ENCODE measurements at places on chromosomes 1 and 21.

DNA sequence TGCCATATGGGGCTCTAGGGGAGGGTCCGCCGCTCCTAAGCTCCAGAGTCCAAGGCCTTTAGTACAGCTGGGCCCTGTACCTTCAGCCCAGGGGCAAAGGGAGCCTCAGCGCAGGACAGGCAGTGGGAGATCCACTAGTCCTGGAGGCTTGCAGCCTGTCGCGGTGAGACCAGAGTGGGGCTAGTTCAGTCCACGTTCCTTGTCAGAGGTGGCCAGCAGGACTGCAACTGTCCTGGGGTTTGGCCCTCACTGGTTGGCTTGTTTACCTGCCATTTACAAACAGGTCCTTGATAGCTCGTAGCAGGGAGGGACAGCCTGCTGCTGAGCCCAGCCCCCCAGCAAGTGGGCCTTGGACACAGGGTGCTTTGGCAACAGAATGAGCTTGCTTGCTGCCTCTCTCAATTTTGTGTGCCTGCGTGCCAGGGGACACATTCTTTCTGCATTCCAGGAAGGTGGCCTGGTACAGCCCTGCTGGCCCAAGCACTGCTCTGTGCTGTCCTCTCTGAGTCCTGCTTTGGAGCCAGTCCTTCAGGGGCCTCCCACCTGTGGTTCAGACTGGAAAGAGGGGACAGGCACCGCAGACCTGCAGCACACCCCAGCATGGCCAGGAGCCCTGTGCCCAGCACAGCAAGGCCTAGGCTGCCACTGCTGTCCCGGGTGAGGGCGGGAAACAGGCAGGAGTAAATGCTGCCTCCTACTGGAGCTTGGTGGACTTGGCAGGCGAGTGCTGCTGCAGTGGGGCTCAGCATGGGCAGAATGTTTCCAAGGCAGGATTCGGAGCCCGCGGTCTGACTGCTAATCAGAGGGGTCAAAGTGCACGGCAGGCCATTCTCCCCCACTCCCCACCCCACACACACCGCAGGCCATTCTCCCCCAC lies 15.2 kb downstream of the H6PD start:
- no peak for DNase-seq

DNA sequence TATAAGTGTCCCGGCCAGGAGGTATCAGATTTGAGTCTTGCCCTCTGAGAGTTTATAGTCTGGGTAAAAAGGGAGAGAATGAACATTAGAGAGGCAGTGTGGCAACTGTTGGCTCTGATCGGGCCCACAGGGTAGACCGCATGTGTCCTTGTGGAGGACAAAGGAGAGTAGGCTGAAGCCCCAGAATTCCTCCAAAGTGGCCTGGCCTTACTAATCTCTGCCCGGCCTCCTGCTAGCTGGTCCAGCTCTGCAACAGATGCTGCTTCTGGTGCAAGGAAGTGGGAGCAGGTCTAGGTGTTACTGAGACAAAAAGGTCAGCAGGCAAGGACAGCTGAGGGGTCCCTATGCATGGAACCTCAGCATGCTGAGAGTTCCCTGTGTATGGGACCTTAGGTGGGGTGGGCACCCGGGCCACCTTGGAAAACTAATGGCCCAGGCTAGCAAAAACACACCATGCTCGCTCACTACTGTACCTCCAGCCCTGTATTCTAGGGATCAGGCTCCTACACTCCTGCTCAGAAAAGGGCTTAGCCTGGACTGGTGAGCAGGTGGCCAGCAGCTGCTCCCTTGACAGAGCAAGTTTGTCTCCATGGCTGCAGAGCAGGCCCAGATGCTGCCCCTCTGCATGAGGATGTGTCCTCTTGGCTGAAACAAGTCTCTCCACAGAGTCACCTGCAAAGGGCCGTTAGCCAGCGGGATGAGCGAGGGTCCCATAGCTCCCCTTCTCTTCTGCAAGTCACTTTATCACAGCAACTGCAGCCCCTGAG lies 30.3 kb upstream of the RGS16 start:
- DNase-seq = no peak

GRCh38 chr21:41182547-41182946 lies 14.6 kb downstream of the BACE2 start:
- DNase-seq = no peak

DNA sequence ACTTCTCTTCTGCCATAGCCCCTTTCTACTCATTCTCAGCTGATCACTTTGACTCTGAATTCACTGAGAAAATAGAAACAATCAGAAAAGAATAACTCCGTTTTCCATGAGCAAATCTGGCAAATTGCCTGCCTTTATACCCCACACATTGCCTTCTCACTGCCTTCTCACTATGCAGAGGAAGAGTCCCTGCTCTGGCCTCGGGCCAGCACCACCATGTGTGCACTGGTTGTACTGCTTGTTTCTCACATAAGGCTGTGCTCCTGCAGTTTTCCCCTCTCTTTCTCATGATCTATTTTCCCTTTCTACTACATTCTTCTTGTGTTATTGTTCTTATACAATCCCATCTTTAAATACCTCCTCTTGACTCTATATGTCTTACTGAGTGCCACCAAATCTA lies 2.3 kb upstream of the HMGCS2 start:
- no peak for DNase-seq

GRCh38 chr1:160453443-160453842 lies 53.1 kb downstream of the VANGL2 start:
- DNase-seq = no peak

DNA sequence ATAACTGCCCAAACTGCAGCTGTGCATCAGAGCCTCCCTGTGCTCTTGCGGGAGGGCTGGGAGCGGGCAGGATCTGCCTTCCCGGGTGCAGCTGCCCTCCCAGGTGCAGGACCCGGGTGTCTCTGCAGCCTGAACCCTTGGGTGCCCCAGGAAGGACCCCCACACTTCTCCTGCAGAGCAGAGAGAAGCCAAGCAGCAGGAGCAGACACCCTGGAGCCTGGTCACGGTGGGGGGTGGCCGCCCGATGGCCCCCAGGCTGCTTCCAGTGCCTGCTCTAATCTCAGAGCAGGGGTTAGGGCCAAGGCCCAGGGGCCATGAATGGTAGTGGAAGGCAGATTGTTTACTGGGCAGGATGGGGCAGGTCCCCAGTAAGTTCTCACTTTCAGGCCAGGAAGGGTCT lies 83.0 kb downstream of the RHOU start:
- no peak for DNase-seq

DNA sequence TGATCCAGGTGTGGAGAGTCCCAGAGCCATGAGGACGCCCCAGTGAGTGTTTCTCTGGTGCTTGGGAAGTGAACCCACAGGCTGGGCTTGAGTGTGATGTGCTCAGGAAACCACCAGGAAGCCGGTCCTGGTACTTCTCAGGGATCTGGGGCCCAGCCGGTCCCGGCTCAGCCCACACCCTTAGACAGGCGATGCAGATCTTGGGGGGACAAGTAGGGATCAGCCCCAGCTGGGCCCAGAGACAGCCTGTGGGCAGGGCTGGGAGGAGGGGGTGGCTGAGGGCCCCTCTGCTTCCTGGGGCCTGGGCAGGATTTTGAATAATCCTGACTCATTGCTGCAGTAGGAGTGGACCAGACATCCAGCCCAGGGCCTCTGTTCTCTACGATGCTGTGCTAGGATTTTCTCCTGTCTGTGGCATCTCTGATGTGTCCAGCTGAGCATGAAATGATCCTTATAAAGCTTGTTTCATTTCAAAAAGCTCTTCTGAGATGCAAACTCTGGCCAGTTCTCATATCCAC lies 698.0 kb downstream of the PTPRU start:
- DNase-seq = no peak

DNA sequence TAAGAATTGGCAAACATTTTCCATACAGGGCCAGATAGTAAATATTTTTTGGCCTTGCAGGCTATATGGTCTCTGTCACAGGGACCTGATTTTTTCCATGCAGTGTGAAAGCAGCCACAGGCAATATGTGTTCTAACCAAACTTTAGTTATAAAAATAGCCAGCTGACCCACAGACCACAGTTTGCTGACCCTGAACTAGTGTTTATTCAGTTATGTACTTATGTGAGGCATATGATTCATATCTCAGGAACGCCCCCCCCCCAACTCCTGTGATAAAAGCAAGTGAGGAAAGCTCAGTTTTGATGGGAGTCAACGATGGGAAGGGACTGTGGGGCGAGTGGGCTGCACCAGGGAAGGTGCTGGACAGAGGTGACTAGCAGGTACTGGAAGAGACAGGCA lies 80.1 kb downstream of the HMGB4 start:
- no peak for DNase-seq

GRCh38 chr1:181310560-181310959 lies 172.8 kb upstream of the CACNA1E start:
- no peak for DNase-seq

DNA sequence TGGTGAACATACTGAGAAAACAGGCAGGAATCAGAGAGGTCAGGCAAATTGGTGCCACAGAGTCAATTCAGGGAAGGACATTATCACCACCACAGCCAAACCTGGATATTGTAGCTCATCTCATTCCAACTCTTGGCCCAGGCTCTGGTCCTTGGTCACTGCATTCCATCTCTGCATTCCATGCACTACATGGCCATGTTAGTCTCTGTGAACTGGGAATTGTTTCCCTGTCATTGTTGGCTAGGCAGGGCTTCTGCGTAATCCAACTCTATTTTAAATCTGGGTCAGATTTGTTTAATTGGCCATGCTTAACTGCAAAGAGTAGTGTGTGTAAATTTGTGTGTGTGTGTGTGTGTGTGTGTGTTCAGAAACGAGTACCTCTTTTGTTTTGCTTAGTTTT lies 837.6 kb upstream of the ADAMTS5 start:
- no peak for DNase-seq

DNA sequence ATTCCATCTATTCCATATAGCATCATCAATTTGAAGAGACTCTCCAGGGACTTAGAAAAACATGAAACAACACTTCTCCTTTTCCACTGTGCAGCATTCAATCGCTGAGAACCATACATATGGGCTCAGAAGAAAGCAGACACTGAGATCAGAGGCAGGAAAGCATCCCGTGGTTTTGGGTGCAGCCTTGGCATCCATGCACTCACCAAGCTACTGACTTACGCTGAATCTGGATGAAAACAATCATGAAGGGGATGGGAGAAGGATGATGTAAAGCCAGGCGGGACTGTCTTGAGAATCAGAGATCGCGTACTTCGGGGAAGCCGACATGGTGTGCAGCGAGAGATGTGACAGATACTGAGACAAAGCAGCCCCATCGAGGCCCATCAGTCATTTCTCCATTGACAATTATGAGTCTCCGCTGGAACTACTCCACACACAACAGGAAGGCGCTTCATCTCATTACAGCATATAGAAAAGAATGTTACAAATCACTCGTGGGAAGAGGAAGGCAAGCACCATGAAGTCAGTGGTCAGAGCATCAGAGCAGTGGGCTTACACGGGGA lies 2.3 kb upstream of the TIAM1 start:
- DNase-seq = no peak

GRCh38 chr21:44337941-44338895 lies 972 bp downstream of the CFAP410 start:
- DNase-seq = peak; percentile 52

DNA sequence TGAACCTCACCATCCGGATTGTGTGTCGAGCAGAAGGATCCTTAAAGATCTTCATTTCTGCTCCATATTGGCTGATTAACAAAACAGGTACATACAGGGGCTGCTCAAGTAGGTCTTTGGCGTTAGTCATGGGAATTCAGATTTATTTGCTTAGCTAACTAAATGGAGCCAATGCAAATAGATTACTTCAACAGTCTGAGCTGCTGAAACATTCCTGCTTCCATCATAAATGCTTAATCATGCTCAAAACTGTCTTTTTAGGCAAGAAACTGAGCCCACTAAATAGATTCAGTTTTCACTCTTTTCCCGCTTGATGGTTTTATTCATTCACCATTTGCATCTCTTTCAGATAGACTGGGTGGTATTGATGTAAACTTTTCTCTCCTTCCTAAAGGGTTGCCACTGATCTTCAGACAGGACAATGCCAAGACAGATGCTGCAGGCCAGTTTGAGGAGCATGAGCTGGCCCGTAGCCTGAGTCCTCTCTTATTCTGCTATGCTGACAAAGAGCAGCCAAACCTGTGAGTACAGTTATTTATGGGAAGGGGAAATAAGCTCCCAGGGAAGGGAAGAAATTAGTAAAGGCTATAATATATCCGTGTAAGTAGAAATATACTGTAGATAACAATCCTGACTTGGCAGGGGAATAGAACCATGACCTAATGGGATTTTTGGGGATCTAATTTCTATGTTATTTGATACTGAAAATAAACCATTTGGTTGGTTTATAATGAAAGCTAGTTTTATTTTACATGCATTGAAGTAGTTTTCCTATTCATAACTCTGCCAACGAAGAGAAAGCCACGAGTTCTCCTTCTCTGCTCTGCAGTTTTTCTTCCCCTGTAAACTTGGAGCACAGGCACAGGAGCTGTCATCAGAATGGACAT lies 126.4 kb downstream of the VPS13D start:
- DNase-seq = no peak

DNA sequence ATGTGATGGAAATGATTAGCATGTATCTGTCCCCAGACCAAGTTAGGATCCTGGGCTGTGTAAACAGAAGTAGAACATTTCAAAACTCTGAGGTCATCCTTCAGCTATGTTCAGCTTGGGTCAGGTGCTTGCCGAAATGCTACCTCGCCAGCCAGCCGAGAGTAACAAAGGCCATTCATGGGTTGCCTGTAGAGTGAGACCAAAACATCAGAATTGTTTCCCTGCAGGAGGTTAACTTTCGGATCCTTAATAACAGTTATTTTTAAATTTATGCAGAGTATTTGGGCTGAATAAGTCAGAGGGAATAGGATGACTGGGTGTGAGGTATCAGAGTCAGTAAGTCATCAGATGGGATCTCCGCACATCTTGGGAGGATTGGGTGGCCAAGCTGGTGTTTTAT lies 35.6 kb downstream of the SMYD2 start:
- no peak for DNase-seq

DNA sequence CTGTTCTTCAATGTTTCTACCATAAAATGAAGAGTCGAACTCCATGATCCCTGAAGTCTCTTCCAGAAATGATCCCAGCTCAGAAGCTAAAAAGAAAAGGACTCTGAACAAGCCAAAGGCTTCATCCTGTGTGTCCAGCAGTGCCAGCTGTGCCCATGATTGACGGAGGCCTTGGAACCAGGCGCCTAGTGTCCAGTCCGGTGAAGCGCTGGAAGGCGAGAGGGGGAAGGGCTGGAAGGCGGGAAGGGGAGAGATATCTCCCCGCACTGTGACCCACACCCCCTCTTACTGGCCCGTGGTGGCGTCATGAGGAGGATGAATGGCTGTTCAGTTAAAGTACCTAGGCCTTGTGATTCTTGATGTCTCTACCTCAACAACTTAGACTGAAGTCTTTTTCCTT lies 10.4 kb upstream of the PLEKHA6 start:
- DNase-seq = no peak

GRCh38 chr1:213519098-213519497 lies 468.1 kb downstream of the RPS6KC1 start:
- no peak for DNase-seq

- DNase-seq = no peak
These were observed 68.3 kb upstream of the SIM2 start for GRCh38 chr21:36630485-36631206.

- no peak for DNase-seq
These were observed 916.2 kb upstream of the B3GALT2 start for GRCh38 chr1:194102607-194103006.
